ENCODE measurements at places on chromosomes 2 and 18. TPM values are rescaled to one million over a fixed set of nuclear protein-coding genes. Genes with fewer than 3 reads are reported as not detected.

CERKL gene
- not detected for total RNA-seq

IL36A gene
- not detected for total RNA-seq

- DNase-seq = peak; percentile 45
Observed at GRCh38 chr2:28810384-28811285, at the start of gene SPDYA. TSS of gene SPDYA (plus strand) at chr2:28810834. CDS start at chr2:28816015, 5,181 bp downstream.

TCF23 gene
- total RNA-seq = not detected

NT5C1B gene
- total RNA-seq = not detected

Data from omental fat pad (tissue), 4 donors.